ENCODE measurements at places on chromosomes 12 and 14. TPM values are rescaled to one million over a fixed set of nuclear protein-coding genes. Genes with fewer than 3 reads are reported as not detected.

Gene KRT75
- 1.4 TPM for total RNA-seq

Gene OTX2
- total RNA-seq: not detected

Gene SERPINA4
- total RNA-seq: not detected

Gene POTEG
- not detected for total RNA-seq

Gene RASAL1
- total RNA-seq: not detected

Gene LYZ
- not detected for total RNA-seq

Gene MYF6
- total RNA-seq: not detected

Gene SRGAP1
- total RNA-seq: 35.8 TPM

Gene CIT
- 32.6 TPM for total RNA-seq

Gene OTOGL
- total RNA-seq: 0.11 TPM

Gene BICD1
- 18.9 TPM for total RNA-seq

Gene TCL1B
- total RNA-seq: not detected

Gene SLC8A3
- total RNA-seq: 0.26 TPM

Gene RIPK3
- 180 TPM for total RNA-seq

Gene SLC10A1
- not detected for total RNA-seq

Gene C14orf132
- 34.4 TPM for total RNA-seq

Gene KRT77
- not detected for total RNA-seq

Gene SLC6A12
- total RNA-seq: not detected

Gene LPAR5
- total RNA-seq: not detected

Measured in articular chondrocyte of knee joint (primary cell).